Stimulated activated CD4-positive, alpha-beta T cell treated with anti-CD3 and anti-CD28 coated beads, TNF-alpha, amount 100 ng/mL, for 24 hours (primary cell): ENCODE measurements at places on chromosomes 3 and 15.

DNA sequence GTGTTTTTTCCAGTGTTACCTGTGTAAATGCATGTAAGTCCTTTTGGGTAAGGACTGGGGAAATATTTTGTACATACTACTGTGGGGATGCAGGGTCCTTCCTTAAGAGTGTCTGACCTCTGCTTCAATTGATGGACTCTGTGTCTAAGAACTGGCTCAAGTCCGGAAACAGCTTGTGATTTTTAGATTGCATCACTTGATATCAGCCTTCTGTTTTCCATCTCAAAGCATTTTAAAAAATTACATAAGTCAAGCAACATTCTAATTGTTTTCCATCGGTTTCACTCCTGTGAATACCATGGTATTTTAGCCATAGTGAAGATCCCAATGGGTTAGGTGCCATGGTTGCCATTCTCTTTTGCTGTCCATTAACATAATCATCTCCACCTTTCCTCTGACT lies 597.6 kb downstream of the SQOR start:
- DNase-seq, result no peak

DNA sequence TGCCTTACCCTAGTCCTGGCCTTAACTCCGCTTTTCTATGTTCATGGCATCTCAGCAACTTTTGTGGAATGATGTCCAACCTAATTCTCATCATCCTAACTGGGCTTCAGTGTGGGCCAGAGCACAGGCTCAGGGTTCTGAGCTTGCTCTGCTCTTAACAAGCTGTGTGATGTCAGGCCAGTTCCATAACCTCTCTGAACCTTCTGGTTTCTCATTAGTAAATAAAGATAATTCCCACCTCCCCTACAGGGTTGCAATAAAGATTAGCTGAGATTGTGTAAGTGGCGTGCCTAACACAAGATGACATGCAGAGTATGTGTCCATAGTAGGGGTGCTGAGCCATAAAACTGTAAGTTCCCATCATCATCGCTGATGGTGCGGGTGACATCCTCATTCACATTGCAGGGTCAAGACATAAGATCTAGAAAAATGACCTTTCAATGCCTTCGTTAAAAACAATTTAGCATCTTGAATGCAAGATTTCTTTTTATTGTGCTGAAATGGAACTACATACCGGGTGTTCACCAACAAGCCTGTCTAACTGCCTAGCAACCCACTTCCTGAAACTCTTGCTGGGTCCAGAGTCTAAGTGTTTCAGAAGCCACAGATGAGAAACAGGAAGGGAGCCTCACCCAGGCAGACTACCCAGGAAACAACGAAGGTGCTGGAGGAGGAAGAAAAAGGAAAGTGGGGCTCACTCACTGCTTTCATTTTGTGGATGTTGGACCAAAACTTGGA lies 36.2 kb downstream of the CDCP1 start:
- no peak for DNase-seq

GRCh38 chr15:91127236-91127955 lies 27.3 kb downstream of the SV2B start:
- no peak for DNase-seq

DNA sequence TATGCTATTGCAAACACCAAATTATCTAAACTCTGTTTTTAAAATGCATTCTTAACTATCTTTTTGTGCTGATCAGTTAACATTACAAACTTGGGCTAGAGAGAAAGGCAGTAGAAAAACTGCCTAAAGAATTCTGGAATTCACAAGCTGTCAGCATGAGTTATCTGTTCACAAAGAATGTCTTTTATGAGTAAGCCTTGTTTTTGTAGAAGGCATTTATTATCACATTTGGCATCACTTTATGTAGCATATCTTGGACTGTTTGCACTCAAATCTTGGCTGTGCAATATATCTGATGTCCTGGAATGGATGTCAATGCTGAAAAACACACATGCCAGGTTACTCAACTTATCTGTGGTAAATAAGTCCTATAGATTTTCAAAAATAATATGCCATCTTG lies 15.5 kb upstream of the BCHE start:
- no peak for DNase-seq

- DNase-seq, result peak; percentile 81
These were observed at the start of gene LMCD1 for GRCh38 chr3:8501371-8502131. Gene LMCD1 (plus strand): TSS chr3:8501823. CDS start chr3:8501939, 116 bp downstream.

DNA sequence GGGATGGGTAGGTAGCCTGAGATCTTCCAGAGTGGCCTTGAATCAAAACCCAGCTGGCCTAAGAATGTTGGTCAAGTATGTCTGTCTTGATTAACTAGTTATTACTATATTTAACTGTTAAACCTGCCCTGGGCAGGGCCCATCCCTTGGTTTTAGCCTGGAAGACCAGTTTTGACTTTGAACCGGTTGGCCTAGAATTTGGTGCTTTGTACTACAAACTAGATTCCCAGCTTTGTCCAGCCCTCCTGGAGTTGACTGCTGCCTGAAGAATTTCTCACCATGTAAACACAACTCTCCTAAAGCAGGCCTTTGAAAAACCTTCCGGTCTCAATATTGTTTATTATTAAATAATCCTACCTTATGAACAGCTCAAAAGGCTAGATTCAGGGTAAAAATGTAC lies 16.0 kb downstream of the C15orf62 start:
- no peak for DNase-seq

- DNase-seq, result no peak
These were observed 50.0 kb upstream of the GCNT3 start for GRCh38 chr15:59561547-59561946.

DNA sequence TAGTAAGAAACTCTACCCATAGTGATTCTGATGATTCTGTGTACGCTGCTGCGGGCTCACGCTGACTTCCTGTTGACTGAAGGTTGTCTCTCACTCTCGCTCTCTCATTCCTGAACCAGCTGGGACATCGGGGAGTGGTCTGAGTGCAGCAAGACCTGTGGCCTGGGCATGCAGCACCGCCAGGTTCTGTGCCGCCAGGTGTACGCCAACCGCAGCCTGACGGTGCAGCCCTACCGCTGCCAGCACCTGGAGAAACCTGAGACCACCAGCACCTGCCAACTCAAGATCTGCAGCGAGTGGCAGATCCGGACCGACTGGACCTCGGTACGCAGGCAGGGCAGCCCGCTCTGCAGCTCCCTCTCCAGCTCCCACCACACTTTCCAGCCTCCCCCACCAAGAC lies 63.6 kb upstream of the NR2E3 start:
- DNase-seq, result no peak

- no peak for DNase-seq
These were observed 141.7 kb downstream of the TIGIT start for GRCh38 chr3:114435386-114436115.

GRCh38 chr3:171584100-171584499 lies 123.9 kb upstream of the TNIK start:
- no peak for DNase-seq

DNA sequence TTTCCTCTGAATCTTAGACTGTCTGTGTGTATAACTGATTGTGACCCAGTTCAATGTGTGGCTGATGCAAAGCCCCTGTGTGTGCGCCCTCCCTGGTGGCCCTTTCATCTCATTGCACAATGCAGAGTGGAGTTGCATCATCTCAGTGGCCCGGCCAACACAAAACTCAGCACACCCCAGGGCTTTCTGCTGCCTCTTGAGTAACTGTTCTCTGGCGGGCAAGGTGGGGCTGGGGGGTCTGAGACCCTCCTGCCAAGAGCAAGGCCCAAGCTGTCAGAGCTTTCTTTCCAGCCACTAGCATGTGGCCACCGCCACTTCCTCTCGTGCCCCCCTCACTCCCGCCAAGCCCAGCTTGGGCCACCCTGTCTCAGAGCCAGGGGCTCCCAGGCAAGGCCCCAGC lies 80.7 kb upstream of the ALDH1L1 start:
- DNase-seq, result no peak

DNA sequence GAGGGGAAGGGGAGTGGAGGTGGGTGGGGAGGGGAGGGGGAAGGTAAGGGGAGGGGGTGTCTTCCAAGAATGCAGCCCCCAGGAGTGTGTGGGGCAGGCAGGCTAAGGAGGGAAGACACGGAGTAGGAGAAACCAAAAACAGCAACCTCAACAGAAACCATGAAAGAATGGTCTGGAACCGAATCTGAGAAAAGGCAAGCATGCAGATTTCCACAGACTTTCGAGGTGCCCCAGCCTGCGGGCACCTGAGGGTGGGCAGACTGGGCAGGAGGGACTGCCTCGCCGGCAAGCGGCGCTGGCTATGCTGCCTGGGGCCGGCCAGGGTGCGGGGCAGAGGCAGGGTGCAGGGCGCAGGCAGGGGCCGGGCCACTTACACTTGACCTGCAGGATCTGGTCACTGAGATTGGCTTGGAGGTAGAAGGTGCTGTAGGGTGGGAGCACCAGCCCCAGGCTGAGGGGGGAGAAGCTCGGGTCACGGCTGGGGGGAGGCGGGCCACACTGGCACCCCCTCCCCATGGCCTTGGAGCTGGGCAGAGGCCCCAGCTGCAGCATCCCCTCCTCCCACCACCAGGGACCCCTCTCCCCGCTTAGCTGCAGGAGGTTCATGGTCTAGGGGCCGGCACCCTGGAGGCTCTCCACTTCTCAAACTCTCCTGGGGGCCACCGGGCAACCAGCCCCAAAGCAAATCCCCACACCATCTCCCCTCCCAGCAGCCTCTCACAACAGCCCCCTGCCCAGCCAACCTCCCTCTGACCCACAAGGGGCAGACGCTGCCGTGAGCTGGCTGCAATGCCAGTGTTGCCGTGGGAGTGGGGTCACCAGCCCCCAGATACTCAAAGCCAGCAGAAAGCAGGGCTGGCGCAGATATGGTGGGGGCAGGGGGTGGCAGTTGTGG lies 15.3 kb upstream of the TMEM115 start:
- no peak for DNase-seq

DNA sequence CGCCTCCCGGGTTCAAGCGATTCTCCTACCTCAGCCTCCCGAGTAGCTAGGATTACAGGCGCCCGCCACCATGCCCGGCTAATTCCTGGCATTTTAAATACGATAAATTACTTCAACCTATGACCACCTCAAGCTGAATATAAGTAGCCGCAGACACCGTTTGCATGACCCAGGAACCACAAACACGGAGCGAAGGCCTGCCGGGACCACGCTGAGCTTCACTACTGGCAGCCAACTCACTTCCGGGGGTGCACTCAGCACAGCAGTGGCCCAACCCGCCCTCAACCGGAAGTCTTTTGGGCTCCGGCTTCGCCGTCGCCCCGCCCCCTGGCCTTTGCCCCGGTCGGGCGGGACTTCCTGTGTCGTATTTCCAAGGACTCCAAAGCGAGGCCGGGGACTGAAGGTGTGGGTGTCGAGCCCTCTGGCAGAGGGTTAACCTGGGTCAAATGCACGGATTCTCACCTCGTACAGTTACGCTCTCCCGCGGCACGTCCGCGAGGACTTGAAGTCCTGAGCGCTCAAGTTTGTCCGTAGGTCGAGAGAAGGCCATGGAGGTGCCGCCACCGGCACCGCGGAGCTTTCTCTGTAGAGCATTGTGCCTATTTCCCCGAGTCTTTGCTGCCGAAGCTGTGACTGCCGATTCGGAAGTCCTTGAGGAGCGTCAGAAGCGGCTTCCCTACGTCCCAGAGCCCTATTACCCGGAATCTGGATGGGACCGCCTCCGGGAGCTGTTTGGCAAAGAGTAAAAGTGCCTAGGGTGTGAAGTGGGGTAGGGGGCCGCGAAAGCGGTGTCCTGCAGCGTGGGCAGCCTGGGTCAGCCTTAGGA lies at the start of gene TIMMDC1:
Gene TIMMDC1 (plus strand): TSS at position 362 of the 826 bp plus-strand sequence. CDS start 187 bp downstream, at position 549.
- DNase-seq, result peak; percentile 97

GRCh38 chr3:66456711-66457173 lies 44.1 kb downstream of the LRIG1 start:
- DNase-seq, result no peak

DNA sequence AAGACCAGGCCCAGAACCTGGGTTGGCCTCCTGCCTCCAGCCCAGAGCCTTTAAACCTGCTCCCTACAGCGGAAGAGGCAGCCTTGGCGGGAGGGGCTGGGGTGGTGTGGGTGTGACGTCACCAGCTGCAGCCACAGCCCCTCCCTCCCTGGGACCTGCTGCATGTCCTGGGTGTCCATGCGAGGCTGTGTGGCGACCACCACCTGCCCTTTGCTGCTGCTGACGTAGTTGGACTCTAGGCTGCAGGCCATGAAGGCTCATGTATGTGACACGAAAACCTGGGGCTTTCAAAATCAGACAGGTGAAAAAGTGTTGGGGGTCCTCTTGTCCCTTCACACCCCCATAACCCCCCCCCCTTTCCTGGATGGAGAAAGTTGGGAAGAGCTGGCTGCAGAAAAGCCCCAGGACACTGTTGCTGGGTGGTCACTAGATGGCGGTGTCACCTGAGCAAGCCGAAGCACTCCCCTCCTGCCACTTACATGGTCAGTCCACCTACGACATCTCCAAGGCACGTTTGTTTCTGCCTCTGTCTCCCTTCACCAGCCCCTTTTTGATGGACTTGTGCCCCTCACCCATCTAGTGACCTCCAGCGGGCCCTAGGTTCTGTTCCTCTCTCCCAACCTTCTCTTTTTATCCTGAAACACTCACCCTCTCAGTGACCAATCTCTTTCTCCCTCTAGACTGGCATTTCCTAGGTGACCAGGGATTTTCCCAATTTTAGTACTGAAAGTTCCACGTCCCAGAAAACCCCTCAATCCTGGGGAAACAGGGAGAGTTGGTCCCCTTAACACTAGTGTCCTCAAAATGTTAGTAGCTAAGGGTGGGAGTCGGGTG lies 35.2 kb downstream of the SLC6A20 start:
- peak; percentile 8 for DNase-seq

DNA sequence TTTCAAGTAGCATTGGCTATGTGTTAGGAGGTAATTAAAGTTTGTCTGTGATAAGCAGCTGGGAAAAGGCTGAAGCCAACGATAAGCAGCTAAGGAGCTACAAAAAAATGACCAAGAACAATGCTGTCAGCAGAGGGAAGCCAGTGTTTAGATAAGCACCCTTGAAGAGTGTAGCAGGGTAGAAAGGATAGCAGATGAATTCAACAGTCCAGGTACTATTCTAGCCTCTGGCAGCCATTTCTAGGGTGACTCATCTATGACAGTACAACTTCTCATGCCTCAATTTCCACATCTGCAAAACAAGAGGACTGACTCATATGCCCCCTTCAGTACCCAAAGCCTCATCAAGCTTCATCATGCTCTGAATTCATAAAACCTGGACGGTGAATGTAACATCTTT lies 617.6 kb upstream of the UBE2E2 start:
- DNase-seq, result no peak

DNA sequence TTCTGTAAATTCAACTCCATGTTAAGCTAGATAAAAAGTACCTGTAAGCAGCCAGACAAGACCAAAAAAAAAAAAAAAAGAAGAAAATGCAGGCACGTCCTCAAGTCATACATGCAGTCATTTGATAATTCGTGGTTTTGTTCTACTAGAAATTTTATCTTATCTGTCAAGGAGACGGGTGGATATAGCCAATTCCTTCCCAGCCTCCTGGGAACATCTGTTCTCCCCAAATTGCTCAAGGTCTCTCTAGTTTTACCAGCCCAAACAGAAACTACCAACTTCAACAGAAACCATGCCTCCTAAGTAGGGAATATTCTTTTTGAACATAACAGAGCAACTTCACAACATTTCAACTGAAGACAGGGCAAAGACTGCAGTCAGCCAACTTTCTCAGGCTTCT lies 19.5 kb downstream of the RYK start:
- DNase-seq, result no peak

DNA sequence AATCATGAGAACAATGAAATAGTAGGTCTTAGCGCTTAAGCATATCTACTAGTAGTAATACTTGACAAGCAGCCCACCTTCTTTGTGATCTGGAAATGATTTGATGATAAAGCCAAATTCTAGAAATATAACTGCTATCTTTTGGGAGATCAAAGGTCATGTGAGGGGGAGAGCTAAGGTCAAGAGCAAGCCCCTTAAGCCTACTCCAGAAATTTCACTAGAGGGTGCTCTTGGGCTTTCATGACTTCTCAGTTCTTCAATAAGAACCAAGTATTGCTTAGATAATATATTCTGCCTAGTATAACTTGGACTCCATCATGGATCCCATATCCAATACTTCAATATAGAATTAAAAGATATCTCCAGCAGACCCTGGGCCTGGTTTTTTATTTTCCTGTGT lies 319.6 kb downstream of the ZBTB20 start:
- DNase-seq, result no peak
